Peyer's patch (tissue), 4 donors: ENCODE measurements at places on chromosomes 3 and 15.

GRCh38 chr3:128679338-128679737 is 28.7 kb upstream of the RPN1 start:
- no peak overlapping the region for H3K4me3 ChIP-seq
- no peak for DNase-seq
- no peaks in the 10 kb centered on the region for H3K36me3 ChIP-seq
- H3K27ac ChIP-seq = no peak overlapping the region
- no peaks in the 10 kb centered on the region for H3K27me3 ChIP-seq

- H3K4me1 ChIP-seq = no peaks in the 10 kb centered on the region
- H3K36me3 ChIP-seq = no peaks in the 10 kb centered on the region
- H3K27me3 ChIP-seq = no peaks in the 10 kb centered on the region
- no peak overlapping the region for H3K27ac ChIP-seq
Measured at GRCh38 chr15:46848704-46849103, 868.6 kb upstream of the SEMA6D start.

GRCh38 chr3:48125013-48125705 is 63.1 kb downstream of the CDC25A start:
- no peaks in the 10 kb centered on the region for H3K4me1 ChIP-seq
- no peaks in the 10 kb centered on the region for H3K36me3 ChIP-seq
- H3K27ac ChIP-seq = peak overlapping the region; percentile 17
- H3K27me3 ChIP-seq = no peaks in the 10 kb centered on the region

- no peak overlapping the region for H3K27ac ChIP-seq
- no peak overlapping the region for H3K4me3 ChIP-seq
- no peak for DNase-seq
- H3K36me3 ChIP-seq = no peaks in the 10 kb centered on the region
- no peaks in the 10 kb centered on the region for H3K27me3 ChIP-seq
Measured at GRCh38 chr3:55521738-55522421, 34.8 kb upstream of the WNT5A start.

GRCh38 chr15:60572541-60573421 is 93.8 kb upstream of the ICE2 start:
- no peak overlapping the region for H3K27ac ChIP-seq
- no peak for DNase-seq
- H3K4me1 ChIP-seq = no peaks in the 10 kb centered on the region
- H3K4me3 ChIP-seq = no peak overlapping the region

- H3K4me3 ChIP-seq = peak overlapping the region; percentile 26
- H3K36me3 ChIP-seq = no peaks in the 10 kb centered on the region
- no peak overlapping the region for H3K27ac ChIP-seq
- peaks cover 10% of the 10 kb centered on the region for H3K4me1 ChIP-seq
- no peaks in the 10 kb centered on the region for H3K27me3 ChIP-seq
Measured at GRCh38 chr3:13655061-13655913, 106.4 kb downstream of the FBLN2 start.

GRCh38 chr3:136239094-136239493 is 11.0 kb upstream of the PCCB start:
- H3K36me3 ChIP-seq = no peaks in the 10 kb centered on the region
- H3K27me3 ChIP-seq = no peaks in the 10 kb centered on the region
- H3K4me1 ChIP-seq = no peaks in the 10 kb centered on the region

- peak overlapping the region; percentile 99 for H3K27ac ChIP-seq
- no peak overlapping the region for H3K4me3 ChIP-seq
- DNase-seq = no peak
- no peaks in the 10 kb centered on the region for H3K27me3 ChIP-seq
- H3K36me3 ChIP-seq = no peaks in the 10 kb centered on the region
Measured at GRCh38 chr3:17743658-17743995, 1.2 kb upstream of the TBC1D5 start.

DNA sequence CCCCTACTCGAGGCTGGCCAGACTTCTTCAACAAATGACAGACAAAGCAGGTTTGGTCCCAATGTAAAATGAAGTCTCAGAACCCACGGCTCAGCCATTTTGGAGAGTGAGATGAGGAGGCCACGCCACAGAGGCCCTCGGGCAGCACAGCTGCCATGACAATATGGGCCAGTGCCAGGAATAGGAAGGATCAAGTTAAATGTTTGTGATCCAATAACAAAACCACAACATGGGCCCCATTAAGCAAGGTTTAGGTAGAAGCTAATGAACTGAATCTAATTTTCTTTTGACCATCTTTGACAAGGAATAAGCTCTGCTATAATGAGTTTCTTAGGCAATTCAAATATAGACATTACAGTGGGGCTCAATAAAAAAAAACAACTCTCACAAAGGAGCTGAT is 52.6 kb downstream of the RFTN1 start:
- H3K4me1 ChIP-seq = no peaks in the 10 kb centered on the region
- H3K36me3 ChIP-seq = no peaks in the 10 kb centered on the region
- H3K27ac ChIP-seq = no peak overlapping the region

GRCh38 chr3:186166491-186167288 is 57.8 kb upstream of the ETV5 start:
- H3K4me3 ChIP-seq = no peak overlapping the region
- no peak for DNase-seq
- H3K27me3 ChIP-seq = no peaks in the 10 kb centered on the region
- no peaks in the 10 kb centered on the region for H3K36me3 ChIP-seq
- no peaks in the 10 kb centered on the region for H3K4me1 ChIP-seq

DNA sequence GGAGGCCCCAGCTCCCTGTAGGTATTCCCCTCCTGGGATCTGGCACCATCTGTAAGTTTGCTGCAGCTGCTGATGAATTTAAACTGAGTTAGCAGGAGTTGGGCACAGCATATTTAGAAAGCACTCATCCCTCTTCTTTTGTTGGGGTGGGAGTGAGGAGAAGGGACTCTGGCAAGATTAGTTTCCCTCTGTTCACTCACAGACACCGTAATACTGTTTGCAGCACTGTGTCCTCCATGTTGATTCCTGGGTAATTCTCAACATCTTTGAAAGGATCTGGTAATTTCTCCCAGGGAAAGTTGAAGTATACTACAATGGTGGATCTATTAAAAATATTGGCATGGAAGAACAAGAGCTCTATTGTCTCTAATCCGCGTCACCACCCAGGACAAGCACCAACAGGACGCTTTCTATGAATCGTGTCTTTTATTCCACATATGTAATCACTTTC is 173.3 kb downstream of the RBMS3 start:
- H3K27me3 ChIP-seq = no peaks in the 10 kb centered on the region
- no peak overlapping the region for H3K27ac ChIP-seq
- no peak overlapping the region for H3K4me3 ChIP-seq
- no peak for DNase-seq
- no peaks in the 10 kb centered on the region for H3K4me1 ChIP-seq

DNA sequence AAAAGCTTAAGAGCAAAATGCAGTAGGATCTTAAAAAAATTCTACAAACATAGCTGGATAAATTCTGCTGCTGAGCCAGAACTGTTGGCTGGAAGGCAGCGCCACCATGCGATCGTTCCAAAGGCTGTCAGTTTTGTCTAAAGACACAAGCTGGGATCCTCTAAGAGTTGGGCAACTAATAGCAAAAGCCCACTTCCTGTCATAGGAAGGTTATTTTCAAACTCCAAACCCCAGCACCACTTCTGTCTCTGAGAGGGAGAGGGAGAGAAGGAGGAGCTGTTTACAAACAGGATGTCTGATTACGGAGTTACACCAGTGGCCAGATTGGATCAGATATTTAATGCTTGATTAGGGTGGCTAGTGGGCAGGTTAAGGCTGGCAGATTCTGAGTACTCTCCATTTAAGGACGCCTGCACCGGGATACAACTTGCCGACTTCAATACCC is 44.0 kb downstream of the EIF4E3 start:
- H3K4me3 ChIP-seq = no peak overlapping the region
- no peaks in the 10 kb centered on the region for H3K27me3 ChIP-seq
- no peaks in the 10 kb centered on the region for H3K4me1 ChIP-seq
- peak; percentile 63 for DNase-seq
- H3K27ac ChIP-seq = no peak overlapping the region

- DNase-seq = no peak
- no peak overlapping the region for H3K4me3 ChIP-seq
- H3K4me1 ChIP-seq = no peaks in the 10 kb centered on the region
- H3K27ac ChIP-seq = no peak overlapping the region
Measured at GRCh38 chr3:184776916-184777315, 35.0 kb upstream of the VPS8 start.

- H3K27ac ChIP-seq = no peak overlapping the region
- H3K36me3 ChIP-seq = no peaks in the 10 kb centered on the region
- no peaks in the 10 kb centered on the region for H3K27me3 ChIP-seq
- DNase-seq = no peak
- no peak overlapping the region for H3K4me3 ChIP-seq
- H3K4me1 ChIP-seq = no peaks in the 10 kb centered on the region
Measured at GRCh38 chr3:177881351-177881750, 654.9 kb upstream of the KCNMB2 start.

GRCh38 chr3:79497447-79498111 is 270.2 kb downstream of the ROBO1 start:
- H3K36me3 ChIP-seq = no peaks in the 10 kb centered on the region
- H3K4me3 ChIP-seq = no peak overlapping the region
- no peaks in the 10 kb centered on the region for H3K27me3 ChIP-seq
- DNase-seq = no peak

DNA sequence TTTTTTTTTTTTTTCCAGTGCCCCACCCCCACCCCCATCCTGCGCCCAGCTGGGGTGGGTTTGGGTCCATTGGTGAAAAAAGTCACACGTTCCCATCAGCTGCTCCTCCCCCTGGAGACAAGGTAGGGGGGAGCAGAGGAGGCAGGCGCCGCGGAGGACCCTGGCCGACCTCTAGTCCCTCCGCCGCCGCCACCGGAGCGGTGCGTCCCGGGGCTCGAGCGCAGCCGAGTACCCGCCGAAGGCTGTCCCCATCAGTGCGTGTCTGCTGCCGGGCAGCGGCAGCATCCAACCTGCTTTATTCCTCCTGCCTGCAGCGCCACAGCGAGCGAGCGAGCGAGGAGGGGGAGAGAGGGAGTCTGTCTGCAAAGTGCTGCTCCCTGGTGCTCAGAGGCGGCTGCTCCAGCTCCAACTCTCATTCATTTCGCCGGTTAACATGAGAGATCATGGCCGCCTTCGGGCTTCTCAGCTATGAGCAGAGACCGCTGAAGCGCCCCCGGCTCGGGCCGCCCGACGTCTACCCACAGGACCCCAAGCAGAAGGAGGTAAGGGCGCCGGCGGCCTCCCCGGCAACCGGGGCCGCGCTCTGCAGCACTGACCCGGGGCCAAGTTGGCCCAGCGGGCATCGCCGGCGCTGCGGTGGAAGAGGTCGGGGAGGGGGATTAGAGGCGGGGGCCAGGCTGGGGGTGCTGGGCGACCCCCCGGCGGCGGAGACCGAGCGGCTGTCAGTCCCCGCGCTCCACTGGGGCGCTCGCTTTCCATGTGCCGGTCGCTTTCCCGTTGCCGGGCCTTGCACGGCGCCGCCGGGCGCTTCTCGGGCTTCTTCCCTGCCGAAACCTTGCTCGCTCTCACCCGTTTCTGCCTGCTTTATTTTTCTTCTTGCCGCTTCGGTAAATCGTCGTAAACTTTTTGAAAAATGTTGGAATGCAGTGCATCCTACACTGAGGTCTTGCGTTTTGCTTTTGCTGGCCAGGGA is 1.3 kb downstream of the MED12L start:
- peak overlapping the region; percentile 59 for H3K4me3 ChIP-seq
- peaks cover 27% of the 10 kb centered on the region for H3K4me1 ChIP-seq
- H3K27me3 ChIP-seq = no peaks in the 10 kb centered on the region
- no peaks in the 10 kb centered on the region for H3K36me3 ChIP-seq

GRCh38 chr3:194346621-194347020 is 4.5 kb downstream of the CPN2 start:
- no peaks in the 10 kb centered on the region for H3K4me1 ChIP-seq
- no peaks in the 10 kb centered on the region for H3K27me3 ChIP-seq
- H3K36me3 ChIP-seq = no peaks in the 10 kb centered on the region
- H3K27ac ChIP-seq = no peak overlapping the region
- DNase-seq = no peak

DNA sequence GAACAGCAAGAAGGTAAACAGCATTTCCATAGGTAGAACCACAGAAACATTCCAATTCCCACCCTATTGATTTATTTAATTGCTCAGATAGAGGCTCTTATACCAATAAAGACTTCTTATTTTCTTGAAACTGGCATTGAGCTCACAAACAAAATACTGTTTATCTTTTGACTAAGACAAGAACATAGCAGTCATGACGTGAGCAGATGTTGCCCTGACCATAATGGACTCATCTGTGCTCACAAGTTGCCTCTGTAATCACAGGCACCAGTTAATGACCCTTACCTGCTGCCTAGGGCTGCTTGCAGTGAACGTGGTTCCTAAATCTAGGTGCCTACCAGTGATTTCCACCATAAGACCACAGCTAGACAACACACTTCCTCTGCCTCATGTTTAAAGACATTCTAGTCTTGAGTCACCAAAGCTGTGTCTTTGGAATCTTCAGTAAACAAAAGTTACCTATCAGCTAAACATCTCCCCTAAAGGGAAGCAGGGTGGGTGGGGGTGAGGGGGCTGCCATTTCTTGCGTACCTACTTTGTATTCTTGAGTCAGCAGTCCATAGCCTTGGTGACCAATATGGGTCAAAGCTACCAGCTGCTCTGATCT is 2.1 kb downstream of the FYCO1 start:
- H3K27ac ChIP-seq = peak overlapping the region; percentile 91
- H3K27me3 ChIP-seq = no peaks in the 10 kb centered on the region
- peaks cover 56% of the 10 kb centered on the region for H3K4me1 ChIP-seq
- no peaks in the 10 kb centered on the region for H3K36me3 ChIP-seq
- no peak for DNase-seq
- H3K4me3 ChIP-seq = no peak overlapping the region

- H3K27me3 ChIP-seq = no peaks in the 10 kb centered on the region
- no peak for DNase-seq
- no peak overlapping the region for H3K27ac ChIP-seq
- H3K4me3 ChIP-seq = no peak overlapping the region
Measured at GRCh38 chr3:22353126-22353525, 602.1 kb upstream of the ZNF385D start.

DNA sequence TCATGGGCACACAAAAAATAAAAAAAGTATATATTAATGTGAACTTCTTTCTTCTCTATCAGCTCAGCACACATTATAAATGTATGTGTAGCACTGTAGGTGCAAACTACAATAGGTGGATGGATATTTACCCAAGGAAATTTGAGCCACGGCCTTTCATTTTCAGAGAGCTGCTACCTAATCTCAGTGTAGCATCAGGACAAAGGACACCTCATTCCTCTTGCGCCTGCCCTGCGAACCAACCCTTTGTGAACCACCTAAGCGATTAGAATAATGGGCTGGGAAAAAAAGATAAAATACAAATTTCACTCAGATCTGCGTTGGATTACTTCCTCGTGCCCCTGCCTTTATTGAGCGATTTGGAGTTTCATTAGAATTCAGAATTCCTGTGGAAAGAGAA is 263.2 kb downstream of the NR2F2 start:
- H3K36me3 ChIP-seq = no peaks in the 10 kb centered on the region
- no peak overlapping the region for H3K27ac ChIP-seq
- H3K4me1 ChIP-seq = no peaks in the 10 kb centered on the region
- no peaks in the 10 kb centered on the region for H3K27me3 ChIP-seq
- no peak for DNase-seq
- no peak overlapping the region for H3K4me3 ChIP-seq
